ENCODE measurements at places on chromosomes 7 and 10. TPM values are rescaled to one million over a fixed set of nuclear protein-coding genes. Genes with fewer than 3 reads are reported as not detected.

The HGF gene
- total RNA-seq = 13.6 TPM

The SVOPL gene
- total RNA-seq = 0.08 TPM

The ARHGEF35 gene
- total RNA-seq = 1.4 TPM

The CLRN3 gene
- not detected for total RNA-seq

The TFEC gene
- 6.2 TPM for total RNA-seq

The ZMIZ2 gene
- 12.7 TPM for total RNA-seq

The UBN2 gene
- 9.1 TPM for total RNA-seq

GRCh38 chr7:106521541-106521940 lies 139.4 kb downstream of the CCDC71L start:
- ATAC-seq = no peak

DNA sequence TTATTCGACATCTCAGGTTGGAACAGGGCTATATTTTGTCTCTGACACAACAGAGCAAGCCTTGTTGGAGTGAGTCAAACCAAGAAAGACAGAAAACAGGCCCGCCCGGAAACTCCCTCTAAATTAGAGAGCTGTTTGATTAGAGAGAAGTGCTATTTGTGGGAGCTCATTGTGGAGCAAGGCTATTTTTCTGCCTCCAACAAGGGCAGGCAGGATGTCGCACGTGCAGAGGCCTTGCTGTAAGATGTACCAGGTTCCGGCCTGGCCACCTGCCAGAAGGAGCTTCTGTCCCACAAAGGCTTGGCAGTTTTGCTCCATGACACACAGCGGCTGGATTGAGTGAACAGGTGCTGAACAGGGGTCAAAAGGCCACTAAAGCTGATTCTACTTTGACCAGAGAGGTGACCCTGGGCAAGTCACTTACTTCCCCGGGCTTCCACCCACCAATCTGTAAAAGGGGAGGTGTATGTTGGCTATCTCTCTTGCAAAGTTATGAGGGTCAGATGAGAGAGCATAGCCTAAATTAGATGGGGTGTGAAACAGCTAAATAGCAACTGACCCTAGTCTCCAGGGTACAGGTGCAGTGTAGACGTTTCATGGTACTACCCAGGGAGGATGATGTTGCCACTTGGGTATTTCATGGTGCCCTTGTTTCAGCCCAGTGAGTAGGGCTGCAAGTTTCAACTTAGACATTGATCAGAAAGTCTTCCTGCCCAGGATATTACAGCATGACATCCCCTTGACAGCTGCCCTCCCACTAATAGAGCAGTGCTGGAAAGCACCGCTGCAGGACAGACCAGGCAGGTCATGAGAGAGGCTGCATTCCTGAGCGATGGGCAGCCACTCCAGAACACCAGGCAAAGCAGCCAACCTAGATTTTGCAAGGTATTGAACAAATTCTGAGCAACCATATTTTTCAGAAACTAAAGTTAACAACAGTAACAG lies 62.0 kb downstream of the VSTM4 start:
- ATAC-seq = no peak

DNA sequence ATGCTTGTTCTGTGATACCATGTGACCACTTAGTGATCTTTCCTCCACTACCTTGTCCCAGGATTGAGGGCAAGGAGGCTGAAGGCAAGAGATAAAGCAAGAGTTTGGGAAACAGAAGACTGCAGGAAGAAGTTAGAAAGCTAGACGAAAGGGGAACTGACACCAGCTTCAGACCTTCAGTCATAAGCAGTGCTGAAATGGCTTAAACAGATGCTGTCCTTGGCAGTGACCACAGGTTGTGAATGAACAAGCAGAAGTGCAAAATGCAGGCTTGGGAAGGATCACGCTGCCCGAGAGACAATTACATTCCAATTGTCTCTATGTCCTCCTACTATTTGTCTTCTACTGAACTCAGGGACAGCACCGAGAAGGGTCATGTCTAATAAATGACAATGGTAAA lies 704.9 kb upstream of the AUTS2 start:
- no peak for ATAC-seq

DNA sequence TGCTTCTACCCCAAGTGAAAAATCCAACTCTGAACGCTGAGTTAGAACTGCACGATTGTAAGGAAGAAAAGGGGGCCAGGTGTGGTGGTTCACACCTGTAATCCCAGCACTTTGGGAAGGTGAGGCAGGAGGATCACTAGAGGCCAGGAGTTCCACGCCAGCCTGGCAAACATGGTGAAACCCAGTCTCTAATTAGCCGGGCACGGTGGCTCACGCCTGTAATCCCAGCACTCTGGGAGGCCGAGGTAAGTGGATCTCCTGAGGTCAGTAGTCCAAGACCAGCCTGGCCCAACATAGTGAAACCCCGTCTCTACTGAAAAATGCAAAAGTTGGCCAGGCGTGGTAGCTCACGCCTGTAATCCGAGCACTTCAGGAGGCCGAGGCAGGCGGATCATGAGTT lies 9.0 kb downstream of the GUSB start:
- no peak for ATAC-seq

- ATAC-seq = no peak
Observed at GRCh38 chr7:114155116-114156110, 236.6 kb upstream of the PPP1R3A start.

- ATAC-seq = no peak
Observed at GRCh38 chr10:9877978-9878377, 1139.7 kb upstream of the CELF2 start.

GRCh38 chr10:132707776-132708171 lies 78.2 kb downstream of the NKX6-2 start:
- no peak for ATAC-seq

GRCh38 chr7:5077740-5078139 lies 32.1 kb downstream of the RBAK start:
- ATAC-seq = no peak

GRCh38 chr10:43061760-43062159 lies 15.1 kb upstream of the RET start:
- ATAC-seq = no peak

GRCh38 chr7:110075450-110075849 lies 1015.5 kb upstream of the LRRN3 start:
- ATAC-seq = no peak

DNA sequence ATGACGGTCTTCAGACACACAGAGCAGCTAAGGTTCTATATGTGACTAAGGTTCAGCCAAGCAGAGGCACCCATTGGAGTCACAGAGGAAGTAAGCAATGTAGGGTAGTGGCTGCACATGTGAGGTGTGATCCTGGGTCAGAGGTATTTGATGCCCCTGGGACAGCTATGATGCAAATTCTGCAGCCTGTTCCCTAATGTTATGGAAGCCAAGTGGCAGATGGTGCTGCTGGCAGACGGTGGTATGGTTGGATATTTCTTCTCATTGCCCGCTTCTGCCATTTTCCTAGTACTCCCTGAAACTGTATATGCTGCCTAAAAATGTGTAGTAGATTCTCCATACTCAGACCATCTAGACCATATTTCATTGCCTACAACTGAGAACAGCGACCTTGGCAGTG lies 7.2 kb downstream of the TAS2R16 start:
- ATAC-seq = no peak

DNA sequence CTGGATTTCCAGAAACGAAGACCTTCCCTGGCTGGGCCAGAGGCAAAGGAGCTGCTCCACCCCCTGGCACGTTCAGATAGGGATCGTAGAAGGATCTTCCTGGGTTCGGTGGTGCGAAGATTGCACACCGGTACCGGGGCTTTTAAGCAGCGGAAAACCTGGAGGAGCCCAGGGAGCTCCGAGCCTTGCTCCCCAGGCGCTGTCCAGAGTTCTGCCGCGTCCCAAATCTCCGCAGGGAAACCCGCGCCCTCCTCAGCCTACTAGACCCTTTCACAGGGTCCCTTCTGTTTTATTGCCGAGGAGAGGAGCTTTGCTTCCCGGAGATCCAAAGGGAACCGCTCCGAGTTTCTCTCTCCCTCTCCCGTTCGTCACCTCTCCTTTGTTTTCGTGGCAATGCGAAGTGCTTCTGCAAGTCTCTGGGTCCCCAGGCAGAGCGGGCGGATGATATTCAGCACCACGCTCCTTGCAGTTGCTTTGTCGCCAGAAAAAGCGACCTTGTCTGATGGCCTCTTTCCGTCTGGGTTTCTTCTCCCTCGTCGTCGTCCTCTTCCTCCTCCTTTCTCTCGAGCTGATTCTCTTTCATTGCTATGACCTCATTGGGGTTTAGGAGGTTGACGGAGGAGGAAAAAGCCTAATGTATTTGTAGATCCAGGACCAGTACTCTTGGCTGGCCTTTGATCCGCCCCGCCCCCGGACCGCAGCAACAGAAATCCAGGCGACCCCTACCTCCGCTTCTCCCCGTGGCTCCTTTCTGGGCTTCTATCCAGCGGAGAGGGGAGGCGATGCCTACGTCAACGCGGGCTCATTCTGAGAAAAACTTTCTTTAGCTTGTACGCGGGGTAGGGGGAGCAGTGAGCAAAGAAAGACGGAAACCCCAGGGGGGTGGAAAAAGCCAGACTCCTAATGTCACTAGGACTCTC lies at the start of gene TMEM196:
TSS of gene TMEM196 (minus strand) at position 777 of the 920 bp plus-strand sequence. CDS start 921 bp downstream, outside the sequence.
- ATAC-seq = peak; percentile 46

GRCh38 chr10:116886772-116887171 lies 37.5 kb downstream of the ENO4 start:
- ATAC-seq = no peak

DNA sequence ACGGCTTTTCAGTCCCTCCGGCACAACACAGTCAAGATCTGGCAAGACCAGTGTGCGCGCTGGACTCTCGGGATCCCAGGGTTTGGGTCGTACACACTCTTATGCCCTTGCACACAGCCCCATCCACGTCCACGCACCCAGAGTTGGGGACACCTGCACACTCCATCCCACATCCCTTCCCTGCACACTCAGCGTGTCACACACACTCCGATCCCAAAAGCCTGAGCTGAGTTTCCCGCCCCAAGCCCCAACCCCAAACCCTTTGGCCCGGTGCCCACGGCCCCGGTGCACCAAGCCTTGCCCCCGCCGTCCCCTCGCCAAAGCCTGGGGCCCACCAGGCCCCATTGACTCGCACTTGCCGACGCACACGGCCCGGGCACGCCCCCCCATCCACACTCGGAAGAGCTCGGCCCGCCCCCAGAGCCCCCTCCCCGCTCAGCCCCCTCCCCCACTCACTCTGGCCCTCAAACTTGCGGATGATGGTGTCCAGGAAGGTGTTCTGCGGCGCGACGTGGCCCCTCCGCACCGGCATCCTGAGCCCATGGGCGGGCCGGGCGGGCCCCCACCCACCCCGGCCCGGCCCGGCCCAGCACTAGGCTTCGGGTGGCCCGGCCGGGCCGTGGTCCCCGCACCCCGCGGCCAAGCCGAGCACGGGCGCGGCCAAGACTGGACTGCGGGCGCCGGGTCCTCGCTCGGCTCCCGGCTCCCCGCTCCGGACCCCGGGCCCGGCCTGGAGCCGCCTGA lies 567 bp downstream of the KCNH2 start:
- no peak for ATAC-seq

GRCh38 chr10:133128126-133129070 lies 31.6 kb upstream of the KNDC1 start:
- ATAC-seq = no peak

DNA sequence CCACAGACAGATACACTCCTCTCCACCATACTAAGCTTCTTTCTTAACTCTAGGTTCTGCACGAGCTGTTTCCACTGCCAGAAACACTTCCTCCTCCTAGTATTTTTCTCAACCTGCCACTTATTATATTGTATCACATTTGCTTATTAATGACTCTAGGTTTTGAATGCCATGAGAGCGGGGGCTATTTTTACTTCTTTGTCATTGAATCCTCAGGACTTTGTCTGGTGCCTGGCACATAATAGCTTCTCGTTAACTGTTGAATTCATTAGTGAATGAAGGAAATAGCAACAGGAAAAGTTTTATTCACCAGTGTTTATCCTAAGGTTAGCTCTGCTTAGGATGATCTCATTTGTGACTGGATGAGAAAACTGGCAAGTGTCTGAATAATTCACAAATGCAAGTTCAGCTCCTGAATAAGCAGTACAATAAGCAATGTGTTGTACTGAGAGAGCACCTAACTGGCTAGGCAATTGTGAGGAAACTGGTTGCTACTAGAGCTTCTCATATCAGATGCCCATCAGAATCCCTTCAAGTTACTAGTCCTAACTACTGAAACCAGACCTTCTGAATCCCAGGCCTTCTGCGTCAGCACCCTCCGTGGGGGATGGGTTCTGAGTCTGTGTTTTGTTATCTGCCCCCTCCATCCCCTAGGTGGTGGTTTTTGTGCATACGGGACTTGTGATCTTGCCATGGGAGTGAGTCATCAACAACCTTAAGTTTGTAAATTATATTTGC lies 92.7 kb downstream of the LSMEM1 start:
- no peak for ATAC-seq

DNA sequence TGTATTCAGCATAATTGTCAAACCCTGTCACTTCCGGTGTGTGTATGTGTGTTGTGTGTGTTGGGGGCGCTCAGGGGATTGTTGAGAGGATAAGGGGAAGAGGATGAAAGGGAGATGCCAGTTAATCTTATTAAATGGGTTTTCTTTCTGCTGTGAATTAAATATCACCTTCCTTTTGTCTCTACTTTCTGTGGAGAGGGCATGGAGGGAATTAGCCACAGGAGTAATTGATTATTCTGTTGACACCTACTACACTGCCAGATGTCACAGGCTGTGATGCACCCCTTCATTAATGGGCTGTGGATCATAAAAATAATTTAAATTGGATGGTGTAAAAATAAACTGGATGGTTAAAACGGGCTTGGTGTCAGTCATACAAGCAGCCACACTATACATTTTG lies 311.9 kb downstream of the MDFIC start:
- ATAC-seq = no peak

Measured in gastroesophageal sphincter (tissue), 4 donors.